ENCODE measurements at places on chromosomes 12 and 14. TPM values are rescaled to one million over a fixed set of nuclear protein-coding genes. Genes with fewer than 3 reads are reported as not detected.
A peak's percentile ranks its signal among the peaks of the same experiment; 100 is the strongest.

GRCh38 chr12:51244269-51244668, 5.6 kb downstream of the DAZAP2 start:
- H3K4me3 ChIP-seq = no peak overlapping the region
- DNase-seq = no peak
- H3K36me3 ChIP-seq = peaks cover 60% of the 10 kb centered on the region
- peaks cover 50% of the 10 kb centered on the region for H3K4me1 ChIP-seq
- H3K27ac ChIP-seq = peak overlapping the region; percentile 52
- no peaks in the 10 kb centered on the region for H3K27me3 ChIP-seq

- H3K27me3 ChIP-seq = no peaks in the 10 kb centered on the region
- DNase-seq = peak; percentile 35
- peak overlapping the region; percentile 71 for H3K27ac ChIP-seq
- H3K36me3 ChIP-seq = no peaks in the 10 kb centered on the region
- peak overlapping the region; percentile 91 for H3K4me3 ChIP-seq
Observed at GRCh38 chr12:105331805-105332251, 1.3 kb downstream of the C12orf75 start.

- peaks cover 12% of the 10 kb centered on the region for H3K36me3 ChIP-seq
- H3K4me3 ChIP-seq = no peak overlapping the region
- no peak for DNase-seq
- H3K27me3 ChIP-seq = no peaks in the 10 kb centered on the region
Observed at GRCh38 chr12:10540776-10541205, 35.1 kb downstream of the EIF2S3B start.

- no peak overlapping the region for H3K4me3 ChIP-seq
- peaks cover 26% of the 10 kb centered on the region for H3K36me3 ChIP-seq
- H3K27me3 ChIP-seq = no peaks in the 10 kb centered on the region
- no peaks in the 10 kb centered on the region for H3K4me1 ChIP-seq
- no peak overlapping the region for H3K27ac ChIP-seq
Observed at GRCh38 chr14:77883131-77883846, 83.4 kb downstream of the ADCK1 start.

DNA sequence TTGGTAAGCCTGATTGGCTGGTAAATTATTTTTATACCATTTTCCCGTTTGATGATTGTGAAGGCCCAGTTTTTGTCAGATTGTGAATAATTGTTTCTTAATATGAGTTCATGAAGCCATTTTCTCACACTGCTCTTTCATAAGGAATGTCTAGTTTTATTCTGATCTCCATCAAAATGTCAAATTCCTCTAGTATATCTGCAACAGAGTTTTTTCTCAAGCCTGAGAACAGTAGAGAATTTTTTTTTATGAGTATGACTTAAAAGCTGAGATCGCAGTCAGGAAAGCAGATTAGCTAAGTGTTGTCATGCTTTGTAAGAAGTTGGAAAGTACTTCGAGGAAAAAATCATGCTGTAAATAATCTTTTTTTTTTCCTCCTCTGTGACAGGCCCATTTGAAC, 484.9 kb upstream of the ATP2B1 start:
- no peak overlapping the region for H3K27ac ChIP-seq
- no peaks in the 10 kb centered on the region for H3K27me3 ChIP-seq
- H3K4me1 ChIP-seq = no peaks in the 10 kb centered on the region
- no peak for DNase-seq
- H3K36me3 ChIP-seq = no peaks in the 10 kb centered on the region

Gene TIMM9
- 38.0 TPM for total RNA-seq

Gene PLEKHD1
- total RNA-seq = 0.25 TPM

All from naive thymus-derived CD8-positive, alpha-beta T cell (primary cell).